ENCODE measurements at places on chromosomes 5 and 9. TPM values are rescaled to one million over a fixed set of nuclear protein-coding genes. Genes with fewer than 3 reads are reported as not detected.

Gene NCS1
- not detected for polyA plus RNA-seq

Gene DMRT3
- 0.15 TPM for polyA plus RNA-seq

Gene TOR1A
- polyA plus RNA-seq: 22.7 TPM

Gene CDC25C
- polyA plus RNA-seq: 4.0 TPM

Gene MAPKAP1
- 74.1 TPM for polyA plus RNA-seq

Gene SLIT3
- 11.9 TPM for polyA plus RNA-seq

Gene NR6A1
- polyA plus RNA-seq: 2.4 TPM

Gene ACOT12
- not detected for polyA plus RNA-seq

Gene CORO2A
- polyA plus RNA-seq: 0.37 TPM

Gene TLR4
- polyA plus RNA-seq: 10.1 TPM

Gene PPP3R2
- polyA plus RNA-seq: not detected

Gene MAPK9
- not detected for polyA plus RNA-seq

Gene GRXCR2
- polyA plus RNA-seq: not detected

Gene SPATA31D4
- not detected for polyA plus RNA-seq

Gene CDH9
- polyA plus RNA-seq: not detected

Gene DIRAS2
- polyA plus RNA-seq: not detected

Gene OLFML2A
- polyA plus RNA-seq: 150 TPM

Gene GAS1
- polyA plus RNA-seq: 95.1 TPM

Gene TMEM215
- polyA plus RNA-seq: 1.9 TPM

Gene SPARC
- 4,849 TPM for polyA plus RNA-seq

Measured in muscle of arm (tissue), 14 donors.